Activated T-cell treated with anti-CD3 and anti-CD28 coated beads, Interleukin-2, amount 50 U/mL, for 1 hour (primary cell): ENCODE measurements at places on chromosomes 5 and 9.

DNA sequence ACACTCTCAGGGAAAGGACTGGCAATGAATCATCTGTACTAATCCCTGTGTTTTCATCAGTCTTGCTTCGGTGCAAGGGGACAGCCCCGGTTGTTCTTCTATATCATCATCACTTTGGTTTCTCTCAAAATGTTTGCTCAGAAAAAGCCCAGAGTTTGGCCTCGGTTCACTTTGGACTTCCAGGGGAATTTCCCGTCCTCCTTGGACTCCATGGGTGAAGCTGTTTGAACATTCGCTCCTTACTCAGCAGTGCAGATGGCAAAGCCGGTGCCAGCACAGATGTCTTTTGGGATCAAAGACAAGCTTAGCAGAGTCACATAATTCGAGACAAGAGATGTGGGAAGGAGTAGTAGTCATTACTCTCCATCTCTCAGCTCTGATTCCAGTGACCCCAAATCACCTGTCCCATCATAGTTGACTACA, 69.8 kb upstream of the TNFSF8 start:
- DNase-seq, result no peak

DNA sequence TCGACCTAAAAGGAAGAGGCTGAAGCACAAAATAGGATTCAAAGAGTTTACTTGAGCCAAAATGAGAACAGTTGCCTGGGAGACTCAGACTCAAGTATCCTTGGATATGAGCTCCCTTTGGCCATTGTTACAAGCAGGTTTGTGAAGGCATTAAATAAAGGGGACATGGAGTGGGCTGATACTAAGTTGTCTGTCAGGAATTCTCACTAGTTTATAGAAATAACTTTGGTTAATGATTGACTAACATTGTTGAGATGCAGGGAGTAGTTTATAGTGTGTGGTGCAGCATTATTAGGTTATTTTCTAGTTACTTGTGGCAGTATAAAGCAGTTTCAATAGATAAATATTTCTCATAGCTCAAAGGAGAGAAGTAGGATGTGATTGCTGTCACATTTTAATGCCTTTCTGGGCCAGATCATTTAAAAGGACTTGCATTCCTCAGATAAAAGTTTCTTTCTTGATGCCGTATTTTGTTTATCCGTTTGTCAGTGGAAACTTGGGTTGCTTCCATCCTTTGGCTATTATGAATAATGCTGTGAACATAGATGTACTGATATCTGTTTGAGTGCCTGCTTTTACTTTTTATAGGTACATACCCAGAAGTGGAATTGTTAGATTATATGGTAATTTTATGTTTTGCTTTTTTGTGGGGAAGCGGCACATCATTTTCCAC, 9.1 kb downstream of the AP3S1 start:
- DNase-seq, result no peak

DNA sequence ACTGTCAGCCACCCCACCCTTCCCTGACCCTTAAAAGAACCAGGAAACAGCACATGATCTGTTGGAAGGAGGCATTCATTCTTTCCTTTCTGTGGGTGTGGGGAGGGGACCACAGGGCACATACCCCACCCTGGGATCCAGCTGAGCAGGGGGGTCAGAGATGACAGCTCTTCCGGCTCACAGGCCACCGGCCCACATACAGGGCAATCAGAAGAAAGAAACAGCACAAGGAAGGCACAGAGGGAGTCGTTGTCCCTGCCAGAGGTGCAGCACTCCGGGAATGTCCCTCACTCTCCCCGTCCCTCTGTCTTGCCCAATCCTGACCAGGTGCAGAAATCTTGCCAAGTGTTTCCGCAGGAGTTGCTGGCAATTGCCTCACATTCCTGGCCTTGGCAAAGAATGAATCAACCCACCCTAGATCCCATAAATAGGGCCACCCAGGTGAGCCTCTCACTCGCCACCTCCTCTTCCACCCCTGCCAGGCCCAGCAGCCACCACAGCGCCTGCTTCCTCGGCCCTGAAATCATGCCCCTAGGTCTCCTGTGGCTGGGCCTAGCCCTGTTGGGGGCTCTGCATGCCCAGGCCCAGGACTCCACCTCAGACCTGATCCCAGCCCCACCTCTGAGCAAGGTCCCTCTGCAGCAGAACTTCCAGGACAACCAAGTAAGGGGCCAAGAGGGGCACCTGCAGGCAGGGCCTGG, at the start of gene LCN2:
Gene LCN2, plus strand, starts transcription at position 453 of the 701 bp plus-strand sequence. Its CDS starts 73 bp downstream, at position 526.
- DNase-seq, result no peak

DNA sequence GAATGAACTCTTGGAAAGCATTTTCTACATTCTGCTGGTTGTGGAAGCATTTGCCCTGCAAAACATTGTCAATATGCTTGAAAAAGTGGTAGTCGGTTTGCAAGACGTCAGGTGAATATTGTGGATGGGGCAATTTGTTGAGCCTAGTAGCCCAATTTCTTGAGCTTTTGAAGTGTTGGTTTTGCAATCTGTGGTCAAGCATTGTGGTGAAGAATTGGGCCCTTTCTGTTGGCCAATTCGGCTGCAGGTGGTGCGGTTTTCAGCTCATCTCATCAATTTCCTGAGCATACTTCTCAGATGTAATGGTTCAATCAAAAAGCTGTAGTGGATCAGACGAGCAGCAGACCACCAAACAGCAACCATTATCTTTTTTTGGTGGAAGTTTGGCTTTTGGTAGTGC, 426.8 kb upstream of the CDH9 start:
- DNase-seq, result no peak

DNA sequence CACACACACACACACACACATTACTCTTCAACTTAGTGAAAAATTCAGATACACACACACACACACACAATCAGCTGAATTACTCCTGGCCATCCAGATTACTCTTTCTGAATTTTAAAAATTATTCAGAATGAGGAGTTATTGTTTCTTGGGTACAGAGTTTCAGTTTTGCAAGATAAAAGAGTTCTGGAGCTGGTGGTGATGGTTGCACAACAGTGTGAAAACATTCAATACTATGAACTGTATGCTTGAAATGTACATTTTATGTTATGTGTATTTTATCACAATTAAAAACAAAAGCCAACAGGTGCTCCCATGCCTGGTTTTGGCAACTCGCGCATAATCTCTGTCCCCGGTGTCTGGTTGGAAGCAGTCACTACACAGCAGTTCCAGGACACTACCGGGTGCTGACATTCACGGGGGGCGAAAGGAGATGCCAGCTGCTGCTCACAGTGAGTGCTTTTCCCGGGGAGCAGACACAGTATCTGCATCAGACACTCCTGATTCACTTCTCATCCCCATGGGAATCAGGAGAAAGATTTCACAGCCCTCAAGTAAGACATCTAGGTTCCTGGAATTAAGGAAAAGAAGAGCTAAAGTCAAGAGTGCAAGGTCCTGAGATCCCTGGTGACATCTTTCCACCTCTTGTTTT, 55.7 kb downstream of the LHFPL2 start:
- no peak for DNase-seq

- peak; percentile 67 for DNase-seq
These were observed 59.1 kb upstream of the IER5L start for GRCh38 chr9:129237164-129237611.

DNA sequence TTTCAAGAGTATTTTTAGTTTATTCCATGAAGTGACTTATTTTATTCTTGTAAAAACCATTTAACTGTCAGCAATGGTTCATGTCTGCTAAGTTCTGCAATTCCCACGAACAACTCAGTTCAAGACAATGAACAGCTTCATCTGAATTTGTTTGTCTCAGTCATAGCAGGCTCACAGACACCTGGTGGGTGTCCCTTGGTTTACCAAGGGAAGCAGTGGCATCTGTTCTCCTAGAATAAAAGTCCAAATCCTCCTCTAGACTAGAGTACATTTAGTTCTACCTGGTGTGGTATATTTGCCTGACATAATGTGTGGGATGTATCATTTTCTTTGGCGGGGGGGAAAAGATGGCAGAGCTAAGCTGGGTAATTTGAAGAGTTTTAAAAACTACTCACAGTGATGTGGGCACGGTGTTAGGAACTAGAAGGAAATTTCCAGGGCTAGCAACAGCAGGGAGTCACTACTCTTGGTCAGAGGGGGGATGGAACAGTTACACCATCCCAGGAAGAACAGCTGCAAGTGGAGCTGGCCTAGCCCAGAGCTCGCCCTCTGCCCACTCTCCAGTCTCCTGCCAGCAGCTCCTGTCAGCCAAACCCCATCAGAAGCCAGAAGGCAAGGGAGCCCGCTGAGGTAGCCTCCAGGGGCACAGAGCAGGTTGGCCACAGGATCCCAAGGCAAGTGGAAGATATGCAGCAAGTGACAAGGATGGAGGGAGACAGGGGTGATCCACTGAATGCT, 100.3 kb downstream of the PJA2 start:
- DNase-seq, result no peak

DNA sequence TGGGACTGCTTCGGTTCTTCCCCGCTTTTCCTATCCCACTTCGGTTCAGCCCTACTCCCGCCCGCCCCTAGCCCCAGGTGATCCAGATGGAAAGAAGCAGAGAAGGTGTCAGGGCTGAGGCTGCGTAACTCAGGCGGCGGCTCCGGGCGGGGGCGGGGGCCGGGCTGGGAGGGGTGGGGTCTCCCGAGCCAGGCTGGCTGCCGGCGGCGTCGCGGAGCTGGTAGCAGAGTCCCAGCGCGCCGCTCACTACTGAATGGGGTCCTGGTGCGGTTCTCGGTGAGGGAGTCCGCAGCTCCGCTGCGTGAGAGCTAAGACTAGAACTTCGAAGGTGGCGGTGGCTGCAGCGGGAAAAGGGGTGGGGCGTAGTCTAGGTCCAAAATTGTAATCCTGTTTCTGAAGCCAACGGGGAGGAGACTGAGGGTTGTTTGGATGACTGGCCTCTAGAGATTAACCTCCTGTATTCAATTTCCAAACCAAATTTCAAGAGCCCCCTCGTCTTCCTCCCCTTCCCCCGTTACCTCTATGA, 1.4 kb downstream of the PRR16 start:
- no peak for DNase-seq

GRCh38 chr5:170220191-170220590, 12.6 kb upstream of the C5orf58 start:
- DNase-seq, result no peak

DNA sequence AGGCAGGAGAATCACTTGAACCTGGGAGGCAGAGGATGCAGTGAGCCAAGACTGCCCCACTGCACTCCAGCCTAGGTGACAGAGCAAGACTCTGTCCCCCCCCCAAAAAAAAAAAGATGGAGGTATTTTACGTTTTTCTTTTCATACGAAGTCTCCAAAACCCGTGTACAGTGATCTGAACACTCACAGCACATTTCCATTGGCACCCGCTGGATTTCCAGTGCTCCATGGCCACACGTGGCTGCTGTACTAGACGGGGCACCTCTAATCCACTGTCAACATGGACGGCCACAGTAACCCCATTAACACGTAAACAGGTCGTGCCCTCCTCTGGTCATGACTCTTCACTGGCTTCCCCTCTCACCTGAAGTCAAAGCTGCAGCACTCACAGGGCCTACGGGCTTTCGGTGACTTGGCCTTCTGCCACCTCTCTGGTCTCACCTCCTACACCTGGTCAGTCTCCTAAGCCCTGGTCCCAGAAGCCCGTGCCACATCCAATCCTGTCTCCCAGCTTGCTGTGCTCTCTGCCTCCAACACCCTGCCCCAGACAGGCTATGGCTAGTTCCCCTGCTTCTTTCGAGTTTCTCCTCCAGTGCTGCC, 22.1 kb downstream of the TBC1D9B start:
- DNase-seq, result no peak

- no peak for DNase-seq
These were observed 55.3 kb upstream of the SARDH start for GRCh38 chr9:133793471-133793870.

GRCh38 chr5:109859537-109859936, 169.8 kb downstream of the MAN2A1 start:
- no peak for DNase-seq

DNA sequence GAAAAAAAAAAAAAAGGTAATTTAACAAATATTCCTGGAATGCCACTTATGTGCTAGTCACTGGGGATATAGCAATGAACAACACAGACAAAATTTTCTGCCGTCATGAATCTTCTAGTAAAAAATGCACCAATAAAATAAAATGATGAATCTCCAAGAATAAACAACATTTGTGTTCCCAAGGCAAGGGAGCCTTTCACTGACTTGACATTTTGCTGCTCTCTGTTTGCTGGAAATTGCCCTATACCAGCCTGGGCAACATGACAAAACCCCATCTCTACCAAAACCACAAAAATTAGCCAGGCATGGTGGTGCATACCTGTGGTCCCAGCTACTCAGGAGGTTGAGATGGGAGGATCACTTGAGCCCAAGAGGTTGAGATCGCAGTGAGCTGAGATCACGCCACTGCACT, 64.5 kb upstream of the ERBIN start:
- DNase-seq, result no peak

GRCh38 chr5:79802406-79802805, 112.8 kb downstream of the CMYA5 start:
- DNase-seq, result no peak

- peak; percentile 65 for DNase-seq
These were observed at the start of gene MCIDAS for GRCh38 chr5:55226934-55227663. Gene MCIDAS, minus strand, starts transcription at chr5:55227315. Its CDS starts 177 bp downstream, at chr5:55227138.

- DNase-seq, result no peak
These were observed 289.6 kb upstream of the ADAMTSL1 start for GRCh38 chr9:18184401-18184800.

DNA sequence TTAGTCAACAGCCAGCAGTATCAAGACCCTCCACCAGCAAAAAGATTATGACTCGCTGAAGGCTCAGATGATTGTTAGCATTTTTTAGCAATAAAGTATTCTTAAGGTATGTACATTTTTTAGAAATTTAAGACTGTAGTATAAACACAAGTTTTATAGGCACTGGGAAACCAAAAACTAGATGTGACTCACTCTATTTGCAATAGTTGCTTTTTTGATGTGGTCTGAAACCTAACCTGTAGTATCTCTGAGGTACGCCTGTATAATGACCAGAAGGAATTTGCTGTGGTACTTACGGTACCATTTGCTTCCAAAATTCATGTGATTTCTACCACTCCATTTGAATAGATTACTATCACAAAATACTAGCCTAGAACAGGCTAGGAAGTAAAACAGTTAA, 60.8 kb downstream of the WDR41 start:
- DNase-seq, result no peak
